Mucosa of gallbladder (tissue), 1 donor: ENCODE measurements at places on chromosomes 2 and 18.

DNA sequence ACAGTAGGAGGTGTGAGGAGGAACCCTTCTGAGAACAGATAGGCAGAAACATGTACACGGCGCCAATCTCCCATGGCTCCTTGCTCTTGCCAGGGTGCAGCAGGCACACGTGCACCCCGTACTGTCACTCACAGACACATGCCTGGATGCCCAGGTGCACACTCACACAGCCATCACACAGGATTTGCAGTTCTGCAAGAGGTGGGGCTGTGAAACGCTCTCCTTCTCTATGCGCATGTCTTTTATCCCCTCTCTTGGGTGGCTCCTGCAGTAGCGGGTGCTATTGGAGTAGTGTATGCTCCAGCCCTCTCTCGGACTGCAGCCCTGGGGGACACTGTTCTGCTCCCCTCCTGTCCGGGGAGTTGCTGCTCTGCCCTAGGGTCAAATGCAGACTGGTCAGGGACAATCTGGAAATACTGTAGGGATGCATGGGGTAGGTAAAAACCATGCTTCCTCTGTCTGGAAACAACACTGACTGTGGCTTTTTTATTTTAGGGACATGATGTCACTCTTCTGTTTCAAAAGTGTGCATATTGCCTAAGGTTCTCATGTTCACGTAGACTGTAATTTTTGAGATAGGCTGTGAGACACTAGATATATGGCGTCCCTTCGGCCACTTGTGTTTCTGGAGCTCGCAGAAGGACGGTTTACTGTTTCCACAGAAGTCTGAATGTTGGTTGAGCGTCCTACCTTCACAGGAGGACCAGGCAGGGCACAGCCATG is 118.5 kb downstream of the PRKCE start:
- no peak for DNase-seq

DNA sequence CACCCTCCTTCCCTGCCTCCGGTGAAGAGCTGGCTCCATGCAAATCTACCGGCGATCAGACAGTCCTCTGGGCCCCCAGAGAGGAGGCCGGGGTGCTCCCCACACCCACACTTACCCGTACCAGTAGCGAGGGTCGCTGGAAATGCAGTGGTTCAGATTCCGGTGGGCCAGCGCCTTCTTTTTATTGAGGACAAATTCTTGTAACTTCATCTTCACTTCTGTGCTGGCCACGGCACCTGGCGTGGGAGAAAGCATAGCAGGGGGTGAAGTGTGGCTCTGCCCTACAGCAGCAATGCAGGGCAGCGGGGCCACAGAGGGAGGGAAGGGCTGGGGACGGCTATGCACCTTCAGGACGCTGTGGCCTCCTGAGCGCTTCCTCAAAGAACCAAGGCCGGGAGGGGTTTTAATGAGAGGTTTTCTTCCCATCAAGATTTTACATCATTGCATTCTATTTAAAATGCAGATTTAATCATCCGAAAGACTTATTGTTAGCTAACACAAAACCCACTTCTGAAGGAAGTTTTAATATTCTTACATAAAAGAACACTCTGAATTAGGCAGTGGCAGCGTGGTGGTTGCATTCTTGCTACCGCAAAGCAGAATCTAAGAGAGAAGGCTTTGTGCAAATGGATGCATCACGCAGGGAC is 237.0 kb downstream of the HDAC4 start:
- DNase-seq, result no peak

- no peak for DNase-seq
Observed at GRCh38 chr18:48011926-48012465, 81.5 kb upstream of the SMAD2 start.

DNA sequence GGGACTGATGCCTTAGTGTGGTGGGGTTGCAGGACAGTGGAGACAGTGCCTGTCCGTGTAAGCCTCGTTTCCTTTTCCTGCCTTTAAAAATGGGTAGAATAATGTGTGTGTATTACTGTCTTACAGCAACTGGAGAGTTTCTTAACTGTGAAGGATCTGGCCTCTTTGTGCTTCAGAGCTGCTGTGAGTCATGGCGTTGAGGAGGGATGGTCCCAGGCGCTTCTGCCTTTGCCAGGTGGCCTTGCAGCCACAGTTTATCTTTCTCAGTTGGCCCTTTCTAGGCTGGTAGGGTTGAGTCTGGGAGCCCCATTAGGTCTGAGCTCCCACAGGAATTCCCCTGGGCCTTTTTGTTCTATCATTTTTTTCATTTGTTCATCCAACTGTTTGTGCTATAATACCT is 9.2 kb downstream of the PRADC1 start:
- DNase-seq, result no peak

- no peak for DNase-seq
Observed at GRCh38 chr18:58451115-58451971, 177.5 kb downstream of the ALPK2 start.

DNA sequence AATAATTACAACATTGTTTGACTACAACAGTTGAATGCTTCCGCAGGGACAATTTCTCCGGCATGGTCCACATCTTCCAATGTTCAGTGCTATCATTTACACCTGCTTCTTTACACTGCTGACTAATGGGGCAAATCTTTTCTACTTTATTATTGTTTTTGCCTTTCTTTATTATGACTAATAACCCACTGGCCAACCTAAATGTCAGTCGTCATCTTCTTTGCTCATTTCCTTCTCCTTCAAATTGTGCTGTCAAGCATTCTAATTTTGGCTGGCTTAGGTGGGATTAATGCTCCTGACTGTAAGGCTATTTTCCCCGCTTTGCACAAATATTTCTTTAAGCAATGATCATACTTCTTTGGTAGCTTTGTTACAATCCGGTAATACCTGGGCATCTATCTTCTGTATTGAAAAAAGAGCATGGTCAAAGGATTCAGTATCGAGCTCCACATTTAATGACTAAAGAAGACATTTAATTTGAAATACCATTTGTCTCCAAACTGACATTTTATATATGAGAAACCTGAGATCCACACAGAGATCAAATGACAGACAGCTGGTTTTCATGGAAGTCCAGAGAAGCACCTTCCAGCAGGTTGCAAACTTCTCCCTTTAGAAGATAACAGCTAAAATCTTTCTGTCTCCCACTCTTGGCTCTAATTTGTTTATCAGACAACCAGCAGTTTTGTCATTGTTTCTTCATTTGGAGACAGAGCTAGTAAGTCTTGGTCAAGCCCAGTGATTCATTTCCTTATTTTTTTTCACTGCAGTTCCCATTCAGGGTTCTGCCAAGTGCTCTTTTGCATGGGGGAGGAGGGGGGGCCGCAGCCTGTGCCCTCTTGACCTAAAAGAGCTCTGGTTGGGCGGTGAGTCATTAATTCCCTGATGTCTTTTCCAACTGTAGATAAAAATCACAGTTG is 132.9 kb downstream of the SOCS6 start:
- peak; percentile 89 for DNase-seq

DNA sequence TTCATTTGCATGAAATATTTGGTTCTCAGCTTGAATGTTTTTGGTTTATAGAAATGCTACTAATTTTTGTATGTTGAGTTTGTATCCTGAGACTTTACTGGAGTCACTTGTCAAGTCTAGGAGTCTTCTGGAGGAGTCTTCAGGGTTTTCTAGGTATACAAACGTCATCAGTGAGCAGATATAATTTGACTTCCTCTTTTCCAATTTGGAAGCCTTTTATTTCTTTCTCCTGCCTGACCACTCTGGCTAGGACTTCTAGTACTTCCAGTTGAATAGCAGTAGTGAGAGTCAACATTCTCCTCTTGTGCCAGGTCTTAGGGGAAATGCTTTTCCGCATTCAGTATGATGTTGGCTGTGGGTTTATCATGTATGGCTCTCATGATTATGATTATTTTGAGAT is 55.4 kb upstream of the THUMPD2 start:
- no peak for DNase-seq

- DNase-seq, result no peak
Observed at GRCh38 chr2:191620144-191620543, 57.8 kb upstream of the NABP1 start.

- no peak for DNase-seq
Observed at GRCh38 chr2:199946836-199947235, 8.5 kb downstream of the TYW5 start.

DNA sequence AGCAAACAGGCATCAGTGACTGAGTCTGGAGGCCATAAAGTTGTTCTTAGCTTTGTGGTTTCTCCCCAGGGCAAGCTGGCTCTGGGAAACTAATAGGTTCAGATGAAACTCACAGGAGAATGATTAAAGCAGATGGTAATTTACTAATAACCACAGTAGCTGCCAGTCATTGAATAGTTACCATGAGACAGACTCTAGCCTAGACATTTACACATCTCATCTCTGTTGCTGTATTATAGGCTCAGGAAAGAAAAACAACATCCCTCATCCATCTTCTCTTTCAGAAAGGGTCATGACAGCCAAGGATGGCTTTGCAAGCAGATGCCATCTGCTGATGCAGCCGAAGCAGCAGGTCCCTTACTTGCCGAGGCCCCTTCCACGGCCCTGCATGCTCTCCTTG is 314.0 kb upstream of the ID2 start:
- DNase-seq, result no peak

GRCh38 chr2:158651358-158652057 is 143.6 kb upstream of the DAPL1 start:
- DNase-seq, result no peak

GRCh38 chr18:45155526-45155925 is 459.8 kb upstream of the SLC14A2 start:
- no peak for DNase-seq
